ENCODE measurements at places on chromosomes 6 and 20.

DNA sequence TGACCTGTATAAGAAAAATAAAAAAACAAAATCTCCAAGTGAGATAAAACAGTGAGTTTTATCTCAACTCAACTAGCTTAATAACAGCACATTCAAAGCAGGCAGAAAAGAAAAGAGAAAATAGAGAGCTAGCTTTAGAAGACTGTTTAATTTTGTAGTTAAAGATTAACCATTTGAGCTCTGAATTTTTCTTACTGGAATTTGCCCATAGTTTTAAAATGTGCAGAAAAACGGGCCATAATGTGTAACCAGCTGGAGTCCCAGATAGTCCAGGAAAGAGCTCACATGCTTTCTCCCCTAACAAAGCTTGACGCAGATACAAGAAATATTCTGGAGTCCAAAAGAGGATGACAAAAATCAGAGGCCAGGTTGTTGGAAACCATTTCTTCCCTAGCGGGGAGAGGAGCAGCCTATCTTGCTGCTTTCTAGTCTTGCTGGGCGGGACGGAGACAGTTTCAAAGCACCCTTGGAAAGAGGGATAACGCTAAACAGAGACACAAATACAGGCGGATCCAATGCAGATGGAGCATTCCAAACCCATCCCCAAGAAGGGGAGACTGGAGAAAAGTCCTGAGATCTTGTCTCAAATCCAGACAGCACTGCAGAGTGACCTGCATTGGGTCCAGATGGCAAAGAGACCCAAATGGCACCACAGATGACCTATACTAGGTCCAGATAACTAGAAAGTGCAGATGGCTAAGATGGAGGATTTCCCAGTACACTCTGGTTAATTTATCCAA lies 16.1 kb downstream of the TTK start:
- DNase-seq = no peak

DNA sequence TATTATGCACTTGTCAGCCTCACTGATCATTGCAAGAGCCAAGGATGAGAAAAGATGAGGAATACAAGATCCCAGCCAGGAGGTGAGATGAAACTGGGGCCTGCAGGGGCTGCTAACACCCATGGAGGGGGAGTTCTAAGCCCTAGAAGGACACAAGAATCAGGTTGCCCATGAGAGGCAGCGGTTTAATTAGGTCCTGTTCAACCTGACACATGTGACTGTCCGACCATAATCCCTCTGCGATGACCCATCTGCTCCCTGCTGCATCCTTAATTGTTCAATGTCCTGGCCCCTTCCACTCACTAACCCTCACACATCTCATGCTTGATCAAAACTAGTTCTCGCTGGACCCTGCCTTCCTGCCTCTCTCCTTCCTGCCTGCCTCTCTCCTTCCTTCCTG lies 52.2 kb upstream of the NNAT start:
- DNase-seq = no peak

DNA sequence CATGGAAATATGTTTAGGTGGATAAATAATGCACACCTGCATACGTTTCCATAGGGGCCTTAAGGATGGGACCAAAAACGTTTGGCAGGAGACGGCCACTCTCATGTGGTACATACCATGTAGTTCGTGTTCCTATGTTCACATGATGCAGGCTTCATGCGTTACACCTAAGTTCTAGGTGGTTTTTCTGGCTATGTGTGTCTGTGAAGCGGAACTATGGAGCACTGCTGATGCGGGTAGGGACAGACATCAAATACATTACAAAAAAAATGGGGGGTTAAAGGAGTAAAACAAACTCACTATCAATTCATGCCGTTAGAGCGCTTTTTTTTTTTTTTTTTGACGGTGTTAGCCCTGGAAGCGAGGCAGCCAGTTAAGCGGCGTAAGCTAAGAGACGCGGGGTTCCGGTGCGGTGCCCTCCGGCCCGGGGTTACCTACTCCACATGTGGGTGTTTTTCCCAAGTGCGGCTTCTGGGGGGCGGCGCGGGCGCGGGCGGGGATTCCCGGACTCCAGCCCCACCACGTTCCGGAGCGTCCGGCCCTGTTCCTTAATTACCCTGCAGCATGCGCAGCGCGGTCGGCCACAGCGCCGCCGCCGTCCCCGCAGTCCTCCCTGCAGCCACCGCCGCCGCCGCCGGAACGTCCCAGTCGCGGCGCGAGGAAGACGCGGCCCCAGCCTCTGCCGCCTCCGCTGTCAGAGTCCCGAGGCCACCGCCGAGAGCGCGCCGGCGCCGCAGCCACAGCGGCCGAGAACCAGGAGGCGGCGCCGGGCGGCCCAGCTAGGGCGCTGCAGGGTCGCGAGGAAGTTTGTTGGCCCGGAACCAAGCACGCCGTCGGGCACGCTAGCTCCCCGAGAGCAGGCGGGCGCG lies 648 bp downstream of the COL19A1 start:
- DNase-seq = no peak

- no peak for DNase-seq
Measured at GRCh38 chr6:90256698-90257485, 39.8 kb downstream of the BACH2 start.

DNA sequence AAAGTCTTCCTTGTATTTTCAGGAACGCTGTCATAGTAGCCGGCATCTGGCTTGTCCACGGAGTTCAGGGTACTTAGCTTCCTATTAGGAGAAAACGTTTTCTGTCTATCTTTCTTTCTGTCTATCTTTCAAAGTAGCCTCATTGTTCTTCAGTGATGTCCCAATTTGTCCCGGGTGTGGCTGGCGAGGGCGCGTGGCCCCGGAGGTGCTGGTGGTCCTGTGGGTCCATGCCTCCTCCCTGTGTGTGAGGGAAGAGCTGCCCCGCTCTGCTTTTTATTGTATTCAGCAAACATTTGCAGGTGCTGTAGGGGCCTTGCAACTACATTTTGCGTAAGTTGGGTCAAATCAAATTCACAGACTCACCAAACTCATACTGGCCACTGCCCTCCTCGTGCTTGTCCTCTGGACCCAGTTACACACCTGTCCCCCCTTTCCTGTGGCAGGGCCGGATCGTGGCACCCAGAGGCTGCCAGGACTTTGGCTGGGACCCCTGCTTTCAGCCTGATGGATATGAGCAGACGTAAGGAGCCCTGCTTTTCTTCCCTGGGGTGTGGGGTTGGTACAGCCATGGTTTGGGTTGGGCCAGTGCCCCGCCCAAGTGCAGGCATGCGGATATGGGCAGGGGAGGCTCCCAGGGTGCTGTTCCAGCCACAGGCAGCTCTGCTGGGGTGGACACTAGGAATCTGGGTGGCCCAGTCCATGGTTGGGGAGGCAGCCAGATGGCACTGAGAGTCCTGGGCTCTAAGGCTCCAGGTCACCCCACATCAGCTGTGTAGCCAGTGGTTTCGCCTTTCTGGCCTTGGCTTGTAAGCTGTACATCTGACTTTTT lies 12.3 kb downstream of the ITPA start:
- DNase-seq = no peak

DNA sequence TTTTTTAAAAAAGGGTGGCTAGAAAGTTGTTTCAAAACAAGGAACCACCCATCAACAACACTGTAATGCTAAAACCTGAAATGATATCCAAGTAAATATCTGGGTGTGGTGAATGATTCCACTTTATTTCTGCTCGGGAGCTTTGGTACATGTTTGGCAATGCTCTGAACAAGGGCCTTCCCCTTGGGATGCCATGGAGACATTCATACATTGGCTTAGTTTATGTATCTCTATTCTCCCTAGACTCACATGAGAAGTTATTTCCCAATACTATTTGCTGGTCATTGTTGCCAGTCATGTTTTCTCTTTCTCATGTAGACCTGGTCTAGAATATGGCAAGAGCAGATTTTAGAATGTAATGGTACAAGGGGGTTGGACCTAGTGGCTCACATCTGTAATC lies 22.9 kb downstream of the ADTRP start:
- DNase-seq = no peak

- DNase-seq = no peak
Measured at GRCh38 chr20:23873370-23874015, 6.1 kb downstream of the CST5 start.

DNA sequence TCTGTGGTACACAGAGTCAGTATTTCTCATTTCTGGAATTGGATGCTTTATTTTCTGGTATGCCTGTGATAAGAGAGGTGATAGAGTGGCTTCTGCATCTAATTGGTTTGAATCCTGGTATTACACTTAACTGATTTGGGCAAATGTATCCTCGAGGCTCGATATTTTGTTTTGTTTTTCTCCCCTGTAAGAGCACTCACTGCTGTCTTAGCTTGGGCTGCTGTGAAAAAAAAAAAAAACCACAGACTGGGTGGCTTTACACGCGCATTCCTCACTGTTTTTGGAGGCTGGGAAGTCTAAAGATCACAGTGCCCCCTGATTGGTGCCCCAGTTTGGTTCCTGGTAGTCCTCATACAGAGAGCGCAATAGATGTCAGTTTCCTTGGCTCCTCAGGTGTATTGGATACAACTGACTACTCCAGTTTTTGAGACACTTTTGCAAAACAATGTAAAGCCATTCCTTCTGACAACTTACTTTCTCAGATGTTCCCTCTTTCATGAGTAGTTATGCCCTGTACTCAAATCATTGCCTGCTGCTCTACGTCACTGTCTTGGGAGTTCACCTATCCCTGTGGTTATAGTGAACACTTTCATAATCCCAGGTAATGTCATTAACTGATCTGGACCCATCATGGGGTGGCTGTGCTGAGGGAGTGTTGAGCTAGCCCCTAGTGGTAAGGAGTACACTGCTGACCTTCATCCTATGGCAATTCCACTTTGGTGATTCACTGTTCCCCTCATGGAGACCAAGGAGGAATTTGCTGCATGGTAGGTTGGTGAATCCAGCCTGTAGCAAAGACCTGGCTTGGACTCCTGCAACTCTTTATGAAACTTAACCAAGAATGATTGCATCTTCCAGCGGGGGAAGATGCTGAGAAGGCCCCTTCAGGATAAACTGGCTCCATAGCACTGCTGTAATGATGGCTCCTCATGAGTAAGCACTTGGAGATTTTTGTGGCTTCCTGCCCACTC lies 3.5 kb upstream of the ACAT2 start:
- no peak for DNase-seq

GRCh38 chr6:2634139-2634964 lies 116.4 kb downstream of the MYLK4 start:
- no peak for DNase-seq

GRCh38 chr6:10556992-10557391 lies 35.8 kb downstream of the GCNT2 start:
- no peak for DNase-seq

GRCh38 chr6:69286331-69286730 lies 510.5 kb downstream of the LMBRD1 start:
- DNase-seq = no peak

- no peak for DNase-seq
Measured at GRCh38 chr6:33455051-33455450, 675 bp downstream of the ZBTB9 start.

GRCh38 chr20:47778398-47779354 lies 6.6 kb downstream of the SULF2 start:
- no peak for DNase-seq

DNA sequence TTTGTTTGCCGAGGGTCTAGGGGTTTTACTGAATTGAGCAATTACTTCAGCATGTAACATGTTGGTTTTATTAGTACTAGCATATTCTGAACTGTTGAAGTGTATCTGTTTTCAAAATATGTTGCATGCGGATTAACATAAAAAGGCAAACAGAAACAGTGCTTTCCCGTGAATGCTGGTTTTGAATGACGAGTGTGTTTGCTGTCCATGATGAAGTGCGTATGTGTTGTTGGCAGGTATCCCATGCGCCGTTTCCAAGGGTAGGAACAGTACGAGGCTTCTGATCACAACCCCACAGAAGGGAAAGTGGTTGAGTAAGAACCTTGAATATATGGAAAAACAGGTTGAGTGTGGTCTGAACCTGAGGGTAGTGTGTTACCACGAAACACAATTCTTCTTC lies 232.9 kb downstream of the SAMD5 start:
- no peak for DNase-seq

- no peak for DNase-seq
Measured at GRCh38 chr6:42698217-42698616, 24.2 kb downstream of the PRPH2 start.

- DNase-seq = no peak
Measured at GRCh38 chr6:44704240-44705150, 317.0 kb downstream of the CDC5L start.

DNA sequence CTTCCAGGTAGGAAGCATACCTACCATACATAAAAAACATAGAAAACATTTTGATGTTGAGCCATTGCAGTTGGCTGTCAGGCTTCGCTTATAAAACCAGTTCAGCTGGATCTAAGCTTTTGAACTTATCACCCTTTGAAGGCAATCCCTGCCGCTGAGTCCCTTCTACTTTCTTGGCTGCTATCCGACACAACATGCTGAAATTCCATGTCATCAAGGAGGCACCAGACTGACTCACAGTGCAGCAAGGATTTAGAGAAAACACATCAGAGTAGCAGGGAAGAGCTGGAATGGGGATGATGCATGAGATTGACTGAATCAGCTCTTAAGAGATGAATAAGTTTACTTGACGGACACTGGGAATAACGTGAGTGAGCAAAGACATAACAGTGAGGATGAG lies 135.0 kb upstream of the MAN1A1 start:
- DNase-seq = no peak

GRCh38 chr6:26175428-26176181 lies 88.4 kb downstream of the HFE start:
- no peak for DNase-seq

All from cortex of kidney (tissue), 1 donor.